ENCODE measurements at places on chromosomes 6 and 20.
A peak's percentile ranks its signal among the peaks of the same experiment; 100 is the strongest.

DNA sequence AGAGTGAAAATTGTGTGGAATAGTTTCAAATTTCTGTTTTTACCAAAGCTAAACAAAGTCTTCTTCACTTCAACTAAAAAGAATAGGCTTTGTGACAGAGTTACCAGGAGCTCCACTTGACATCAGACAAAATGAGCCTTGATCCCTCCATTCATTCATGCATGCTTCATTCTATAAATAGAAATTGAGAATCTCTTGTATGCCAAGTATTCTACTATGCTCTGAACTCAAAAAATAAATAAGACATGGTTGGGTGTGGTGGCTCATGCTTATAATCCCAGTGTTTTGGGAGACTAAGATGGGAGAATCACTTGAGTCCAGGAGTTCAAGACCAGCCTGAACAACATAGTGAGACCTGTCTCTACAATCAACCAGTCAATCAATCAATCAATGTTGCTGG, 236.6 kb upstream of the FAM83B start:
- DNase-seq = no peak

GRCh38 chr6:151783692-151784091, 23.8 kb upstream of the ESR1 start:
- no peak for DNase-seq

- no peak for DNase-seq
Observed at GRCh38 chr6:44674226-44675155, 287.0 kb downstream of the CDC5L start.

DNA sequence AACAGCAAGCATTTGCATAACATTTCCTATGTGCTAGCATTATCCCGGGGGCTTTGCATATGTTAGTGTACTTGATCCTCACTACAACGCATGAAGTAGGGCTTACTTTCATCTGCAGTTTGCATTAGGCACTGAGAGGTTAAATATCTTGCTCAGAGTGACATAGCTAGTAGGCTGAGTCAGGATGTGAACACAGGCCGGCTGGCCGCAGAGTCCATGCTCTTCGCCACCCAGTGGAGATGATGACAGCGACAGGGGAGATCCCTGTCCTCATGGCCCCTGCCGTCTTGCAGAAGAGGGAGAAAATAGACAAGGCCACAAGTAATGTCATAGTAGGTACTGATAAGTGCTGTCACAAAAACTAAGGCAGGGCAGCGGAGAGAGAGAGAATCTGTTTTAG, 46.9 kb downstream of the LYRM4 start:
- peak; percentile 77 for DNase-seq

- DNase-seq = no peak
Observed at GRCh38 chr6:158050955-158051354, 69.3 kb downstream of the SYNJ2 start.

DNA sequence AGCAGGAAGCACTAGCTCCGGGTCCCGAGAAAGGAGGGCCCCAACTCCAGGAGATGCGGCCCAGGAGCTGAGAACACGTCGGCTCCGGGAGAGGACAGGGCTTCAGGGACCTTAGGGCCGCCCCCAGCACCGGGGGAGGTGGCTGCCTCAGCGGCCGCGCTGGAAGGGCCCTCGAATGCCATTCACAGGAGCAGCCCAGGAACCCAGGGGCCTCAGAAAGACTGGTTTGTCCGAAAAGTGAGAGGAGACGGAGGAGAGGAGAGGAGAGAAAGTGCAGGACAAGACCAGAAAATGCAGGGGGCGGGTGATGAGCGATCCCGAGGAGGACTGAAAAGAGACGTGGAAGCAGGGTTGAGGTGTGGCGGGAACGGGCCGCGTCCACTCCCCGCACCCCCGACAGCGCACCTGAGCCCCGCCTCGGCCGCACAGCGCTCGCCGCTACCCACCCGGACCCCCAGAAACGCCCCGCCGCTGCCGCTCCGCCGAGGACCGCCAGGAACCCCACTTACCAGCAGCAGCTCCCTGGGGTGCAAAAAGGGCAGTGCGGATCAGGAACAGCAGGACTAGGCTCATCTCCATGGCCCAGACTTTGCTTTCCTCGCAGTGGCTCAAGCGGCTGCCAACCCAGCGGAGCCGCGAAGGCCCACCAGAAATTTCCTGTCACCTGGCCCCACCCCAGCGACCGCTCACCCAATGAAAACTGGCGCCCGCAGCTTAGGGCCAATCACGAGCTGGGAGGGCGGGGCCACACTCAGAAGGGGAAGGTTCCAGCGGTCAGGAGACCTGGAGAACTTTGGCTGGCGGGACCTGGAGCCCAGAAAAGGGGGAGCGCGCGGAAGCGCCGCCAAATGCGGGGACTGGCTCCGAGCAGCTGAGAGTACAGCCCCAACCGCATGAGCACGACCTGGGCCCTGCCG, 25.4 kb downstream of the HLA-F start:
- peak; percentile 62 for DNase-seq

- no peak for DNase-seq
Observed at GRCh38 chr20:8190043-8190880, 58.2 kb downstream of the PLCB1 start.

- DNase-seq = no peak
Observed at GRCh38 chr6:130467146-130468050, 101.6 kb downstream of the TMEM200A start.

DNA sequence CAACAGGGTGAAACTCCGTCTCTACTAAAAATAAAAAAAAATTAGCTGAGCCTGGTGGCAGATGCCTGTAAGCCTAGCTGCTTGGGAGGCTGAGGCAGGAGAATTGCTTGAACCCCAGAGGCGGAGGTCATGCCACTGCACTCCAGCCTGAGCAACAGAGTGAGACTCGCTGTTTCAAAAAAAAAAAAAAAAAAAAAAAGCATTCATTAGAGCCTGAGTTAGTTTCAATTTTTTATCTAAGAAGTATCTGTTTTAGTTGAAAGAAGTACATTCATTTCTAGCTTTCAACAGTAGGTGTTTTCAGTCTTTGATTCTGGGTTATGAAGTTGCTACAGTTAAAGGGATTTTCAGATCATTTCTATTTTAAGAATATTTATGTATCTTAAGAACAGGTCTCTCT, 42.2 kb downstream of the ZNF292 start:
- DNase-seq = no peak

DNA sequence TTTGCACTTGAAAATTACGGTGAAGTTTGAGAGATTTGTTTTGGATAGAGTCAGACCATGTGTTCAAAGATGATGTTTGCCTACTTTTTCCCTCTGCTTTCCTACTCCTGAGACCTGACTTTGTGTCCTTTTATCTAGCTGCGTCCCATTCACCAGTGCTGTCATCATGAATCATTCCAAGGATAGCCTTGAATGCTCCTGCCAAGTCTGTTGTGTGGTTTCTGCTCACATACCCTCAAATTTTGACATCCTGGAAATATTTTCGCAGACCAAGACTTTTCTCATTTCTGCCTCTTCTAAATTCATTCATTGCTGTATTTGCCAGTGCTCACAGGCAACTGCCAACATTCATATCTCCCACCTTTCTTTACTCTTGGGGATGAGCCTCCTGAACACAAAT, 175.9 kb upstream of the SCGN start:
- peak; percentile 61 for DNase-seq

GRCh38 chr20:1625083-1625690, 5.4 kb upstream of the SIRPB1 start:
- DNase-seq = no peak

DNA sequence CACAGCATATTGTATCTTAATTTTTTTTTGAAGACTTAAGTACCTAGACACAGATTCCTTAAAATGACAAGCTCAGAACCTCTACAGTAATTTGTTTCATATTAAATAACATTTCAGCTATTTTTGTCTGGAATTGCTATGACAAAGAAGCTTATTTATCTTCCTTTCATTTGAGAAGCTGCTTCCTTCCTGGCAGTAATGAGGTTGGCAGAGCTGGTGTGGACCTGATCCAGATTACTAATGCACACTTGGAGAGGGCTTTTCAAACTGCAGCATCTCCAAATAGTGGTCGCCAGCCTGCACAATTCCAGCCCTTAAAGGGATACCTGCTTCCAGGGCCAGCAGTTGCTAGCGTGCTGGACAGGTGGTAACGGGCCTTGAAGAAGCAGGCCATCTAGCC, 12.1 kb downstream of the PTCHD4 start:
- DNase-seq = no peak

- peak; percentile 49 for DNase-seq
Observed at GRCh38 chr6:32945108-32945760, 4.4 kb upstream of the HLA-DMB start.

- peak; percentile 26 for DNase-seq
Observed at GRCh38 chr20:1130058-1130694, 11.8 kb downstream of the PSMF1 start.

DNA sequence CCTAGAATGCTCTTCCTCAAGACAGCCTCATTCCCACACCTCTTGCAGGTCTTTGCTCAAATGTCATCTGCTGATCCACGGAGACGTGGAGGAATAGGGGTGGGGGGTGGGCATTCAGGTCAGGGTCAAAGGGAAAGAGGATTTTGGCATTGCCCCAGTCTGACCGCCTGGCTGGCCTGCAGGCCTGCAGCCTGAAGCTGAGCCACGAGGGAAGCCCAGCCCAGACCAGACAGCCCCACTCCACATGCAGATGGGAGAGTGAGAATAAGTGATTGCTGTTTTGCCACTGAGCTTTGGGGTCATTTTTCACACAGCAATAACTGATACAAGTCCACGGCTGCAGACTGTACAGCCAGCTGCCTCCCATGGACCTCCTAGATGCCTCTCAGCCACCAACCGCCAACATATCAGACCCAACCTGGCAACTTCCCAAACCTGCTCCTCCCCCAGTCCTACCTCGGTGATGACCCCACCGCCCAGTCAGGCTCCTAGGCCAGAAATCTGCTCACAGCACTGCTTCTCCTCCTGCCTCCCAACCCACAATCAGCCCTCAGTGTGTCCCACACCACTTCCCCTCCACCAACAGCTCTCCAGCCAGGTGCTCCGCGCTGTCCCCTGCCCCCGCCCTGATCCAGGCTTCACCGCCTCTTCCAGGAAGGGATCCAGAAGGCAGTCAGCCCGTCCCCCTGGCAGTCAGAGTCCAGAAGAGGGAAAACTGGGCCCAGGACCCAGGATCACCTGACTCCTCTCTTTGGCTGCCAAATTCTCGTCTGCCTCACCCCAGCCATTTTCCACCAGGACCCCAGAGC, 14.0 kb downstream of the KIAA1755 start:
- no peak for DNase-seq

- peak; percentile 33 for DNase-seq
Observed at GRCh38 chr6:88238065-88238464, 71.9 kb upstream of the CNR1 start.

GRCh38 chr6:155024391-155025027, 29.4 kb downstream of the TIAM2 start:
- DNase-seq = no peak

DNA sequence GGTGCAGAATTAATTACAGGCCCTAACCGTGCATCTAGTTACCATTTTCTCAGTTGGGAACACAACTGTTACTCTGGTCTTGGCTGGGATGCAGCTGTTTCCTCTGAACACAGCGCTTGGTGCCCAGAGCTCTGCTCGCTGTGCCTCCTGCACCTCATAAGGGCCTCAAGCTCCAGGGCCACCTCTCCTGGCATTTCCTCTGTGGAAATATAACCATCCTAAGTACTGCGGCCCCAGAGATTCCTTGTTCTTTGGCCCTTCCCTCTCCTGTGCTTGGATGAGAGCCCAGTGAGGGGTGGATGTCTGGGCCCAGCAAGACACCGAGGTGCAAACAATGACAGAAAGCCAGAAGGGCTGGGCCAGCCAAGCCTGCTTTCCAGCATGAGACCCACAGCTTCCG, 169.9 kb upstream of the CST7 start:
- DNase-seq = no peak

GRCh38 chr20:57953638-57954037, 243.8 kb upstream of the PMEPA1 start:
- peak; percentile 19 for DNase-seq

DNA sequence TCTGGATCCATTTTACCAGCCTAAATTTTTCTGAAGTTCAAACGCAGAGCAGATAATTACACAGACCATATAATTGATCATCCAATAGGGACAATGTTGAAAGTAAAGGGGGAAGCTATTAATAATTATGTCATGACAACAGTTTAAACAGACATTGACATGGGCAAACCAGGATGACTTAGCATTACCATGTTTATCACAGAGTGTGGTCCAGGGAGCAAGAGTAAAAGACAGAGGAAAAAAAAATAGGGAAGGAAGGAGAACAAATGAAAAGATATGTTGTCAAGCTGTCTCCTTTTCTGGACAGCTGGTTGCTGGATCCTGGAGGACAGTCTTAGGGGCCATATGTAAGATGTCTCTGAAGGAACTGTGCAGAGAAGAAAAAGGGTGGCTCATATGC, 69.4 kb upstream of the FBXL4 start:
- no peak for DNase-seq

DNA sequence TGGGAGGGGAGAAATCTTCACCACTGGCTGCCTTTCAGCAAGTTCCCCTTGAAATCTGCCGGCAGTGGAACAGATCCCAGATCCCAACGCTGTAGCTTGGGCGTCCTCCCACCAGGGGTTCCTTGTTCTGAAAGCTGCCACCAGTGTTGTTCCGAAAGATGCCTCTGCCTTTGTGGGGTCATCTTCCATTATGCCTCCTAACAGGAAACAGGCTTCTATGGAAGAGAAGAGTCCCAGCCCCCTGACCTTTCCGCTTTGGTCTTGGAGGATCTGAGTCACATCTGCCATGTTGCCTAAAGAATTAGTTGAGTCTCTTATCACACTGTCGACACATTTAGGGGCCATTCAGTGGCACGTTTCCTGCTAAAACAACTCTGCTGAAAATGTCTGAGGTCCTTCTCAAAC, 57.5 kb upstream of the NFATC2 start:
- no peak for DNase-seq

DNA sequence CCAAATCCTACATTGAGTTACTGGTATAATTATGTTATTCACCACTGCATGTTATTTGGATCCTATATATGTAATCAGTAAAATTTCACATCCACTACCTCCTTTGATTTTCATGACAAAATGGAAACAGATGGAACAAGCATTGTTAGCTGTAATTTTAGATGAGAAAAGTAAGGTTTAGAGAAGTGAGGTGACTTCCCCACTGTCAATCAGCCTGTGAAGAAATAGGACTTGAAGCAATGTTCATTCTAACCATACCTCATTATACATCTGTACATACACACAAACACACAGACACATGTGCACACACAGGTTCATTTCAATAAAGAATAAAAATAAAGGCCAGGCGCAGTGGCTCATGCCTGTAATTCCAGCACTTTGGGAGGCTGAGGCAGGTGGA, 23.7 kb upstream of the QKI start:
- no peak for DNase-seq

DNA sequence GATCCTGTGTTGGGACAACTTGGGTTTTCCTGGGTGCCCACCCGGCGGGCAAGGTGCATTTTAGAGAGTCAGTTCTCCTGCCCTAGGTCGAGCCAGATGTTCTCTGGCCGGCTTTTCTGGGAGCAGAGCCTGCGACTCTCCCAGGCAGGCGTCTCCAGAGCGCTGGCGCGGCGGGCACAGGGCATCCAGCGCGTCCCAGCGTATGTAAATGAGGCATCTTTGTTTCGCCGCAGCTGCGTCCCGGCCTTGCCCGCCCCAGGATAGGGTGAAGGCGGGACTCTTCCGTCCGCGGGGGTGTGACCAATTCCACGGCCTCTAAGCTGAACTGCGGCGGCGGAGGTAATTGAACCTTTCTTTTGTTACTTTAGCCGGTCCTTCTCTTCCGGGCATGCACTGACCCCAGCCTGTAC, 9.1 kb downstream of the GRIK2 start:
- no peak for DNase-seq

All from iris pigment epithelial cell (primary cell).